ENCODE measurements at places on chromosomes 7 and 10. TPM values are rescaled to one million over a fixed set of nuclear protein-coding genes. Genes with fewer than 3 reads are reported as not detected.

Gene OR13A1
- total RNA-seq: 0.14 TPM

Gene SPDYE11
- not detected for total RNA-seq

- DNase-seq: no peak
Measured at GRCh38 chr7:156353352-156353751, 287.2 kb upstream of the RNF32 start.

Gene ZPBP
- not detected for total RNA-seq

DNA sequence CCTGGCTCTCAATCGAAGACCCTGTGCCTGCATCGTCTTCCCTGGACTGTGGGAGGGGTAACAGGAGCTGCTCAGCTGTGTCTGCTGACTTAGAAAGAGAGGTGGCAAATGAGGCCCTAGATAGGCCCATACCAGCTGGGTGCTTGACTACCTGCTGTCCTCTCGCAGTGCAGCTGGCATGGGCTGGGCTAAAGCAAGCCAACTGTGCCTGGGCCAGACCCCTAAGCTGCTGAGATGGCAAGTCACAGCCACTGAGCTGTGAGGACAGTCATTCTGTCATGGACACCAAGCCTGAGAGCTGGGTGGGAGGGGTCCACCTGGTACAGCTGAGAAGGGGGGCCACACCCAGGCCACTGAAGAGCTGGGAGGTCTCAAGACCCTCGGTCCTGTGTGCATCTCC is 45.8 kb upstream of the AQP1 start:
- DNase-seq: no peak

Gene ADAM12
- total RNA-seq: 5.2 TPM

- DNase-seq: no peak
Measured at GRCh38 chr10:56586461-56586891, 225.4 kb upstream of the ZWINT start.

Gene C7orf33
- total RNA-seq: not detected

DNA sequence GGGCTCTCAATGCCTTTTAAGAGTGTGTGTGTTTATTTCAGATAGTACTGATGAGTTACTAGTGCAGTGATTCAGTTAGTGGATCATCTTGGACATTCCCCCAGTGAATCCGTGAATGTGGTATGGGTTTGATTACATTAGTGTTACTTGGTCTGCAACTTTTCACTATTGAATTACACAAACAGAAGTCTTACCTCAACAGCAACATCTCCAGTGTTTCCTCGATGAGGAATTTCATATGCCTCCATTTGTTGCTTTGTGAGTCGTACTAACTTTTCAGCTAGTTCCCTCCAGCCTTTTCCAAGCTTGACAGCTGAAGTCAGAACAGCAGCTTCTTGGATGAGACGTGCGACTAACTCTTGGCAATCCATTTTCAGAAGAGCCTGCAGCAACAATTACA is 63.2 kb downstream of the MACC1 start:
- DNase-seq: no peak

- no peak for DNase-seq
Measured at GRCh38 chr10:49612513-49613164, 1.2 kb upstream of the CHAT start.

DNA sequence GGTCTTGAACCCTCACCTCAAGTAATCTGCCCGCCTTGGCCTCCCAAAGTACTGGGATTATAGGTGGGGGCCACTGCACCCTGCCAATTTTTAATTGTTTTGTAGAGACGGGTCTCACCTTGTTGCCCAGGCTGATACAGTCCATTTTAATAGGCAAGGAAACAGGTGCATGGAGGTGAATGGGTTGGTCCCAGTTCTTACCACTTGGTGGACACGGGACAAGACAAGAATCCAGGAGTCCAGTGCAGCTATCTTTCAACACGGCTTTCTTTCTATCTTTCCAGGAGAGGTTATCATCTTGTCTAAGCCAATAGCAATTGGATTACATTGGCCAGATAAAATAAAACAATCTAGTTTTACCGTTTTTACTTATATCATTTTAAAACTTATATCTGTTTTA is 23.8 kb downstream of the TCF7L2 start:
- DNase-seq: no peak

GRCh38 chr10:21022821-21023220 is 125.7 kb upstream of the NEBL start:
- DNase-seq: no peak

- no peak for DNase-seq
Measured at GRCh38 chr7:108308903-108309302, 147.3 kb downstream of the NRCAM start.

DNA sequence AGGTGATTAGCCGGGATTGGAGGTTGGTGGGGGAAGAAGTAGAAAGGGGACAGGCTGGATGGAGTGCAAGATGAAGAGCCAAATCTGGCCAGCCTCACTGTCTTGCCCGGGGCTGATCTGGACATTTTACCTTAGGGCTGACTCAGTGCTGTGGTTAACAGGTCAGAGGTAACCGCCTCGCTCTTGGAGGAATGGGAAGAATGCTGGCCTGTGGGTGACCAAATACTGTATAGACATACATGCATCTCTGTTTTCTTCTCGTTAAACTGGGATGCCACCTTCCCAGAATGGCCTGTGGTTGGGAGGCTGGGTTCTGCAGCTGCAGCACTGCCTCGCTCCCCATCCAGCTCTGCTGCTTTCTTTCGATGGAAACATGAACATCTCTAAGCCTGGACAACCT is 120.0 kb downstream of the SEC23IP start:
- no peak for DNase-seq

GRCh38 chr7:151076863-151077704 is 3.5 kb downstream of the FASTK start:
- no peak for DNase-seq

DNA sequence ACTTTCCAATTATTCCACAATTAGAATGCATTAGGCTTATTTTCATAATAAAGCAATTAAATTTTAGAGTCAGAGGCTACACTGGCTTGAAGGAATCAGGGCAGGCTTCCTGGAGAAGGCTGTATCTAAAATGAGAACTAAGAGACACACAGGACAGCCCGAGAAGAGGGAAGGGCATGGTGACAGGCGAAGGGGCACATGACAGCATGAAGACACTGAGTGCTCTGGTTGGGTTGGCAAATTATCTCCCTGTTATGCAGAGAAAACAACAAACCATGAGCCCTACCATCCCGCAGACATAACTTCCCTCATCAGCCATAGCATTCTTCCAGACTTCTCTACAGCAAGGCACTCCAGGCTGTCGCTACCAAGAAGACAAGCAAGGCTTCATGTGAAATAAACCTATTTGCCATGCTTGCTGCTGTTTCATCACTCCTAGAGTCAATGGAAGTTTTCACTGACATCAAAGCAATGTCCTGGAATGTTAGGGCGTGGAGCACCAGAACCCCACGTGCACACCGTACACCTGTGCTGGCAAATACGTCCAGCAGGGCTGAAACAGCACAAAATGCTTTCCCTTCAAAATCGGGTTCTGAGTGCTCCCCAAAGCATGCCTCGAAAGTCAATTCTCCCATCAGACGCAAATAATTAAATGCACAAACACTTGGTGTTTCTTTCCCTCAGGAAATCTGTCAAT is 21.3 kb downstream of the VOPP1 start:
- DNase-seq: no peak

GRCh38 chr7:75626954-75627353 is 111.8 kb downstream of the HIP1 start:
- DNase-seq: no peak

Gene FAM131B
- total RNA-seq: 2.1 TPM

Gene MYH16
- not detected for total RNA-seq

Gene SLC13A1
- 0.07 TPM for total RNA-seq
